ENCODE measurements at places on chromosomes 3 and 15.

- no peak for DNase-seq
Observed at GRCh38 chr3:137134431-137134830, 176.6 kb downstream of the IL20RB start.

- no peak for DNase-seq
Observed at GRCh38 chr3:20186600-20187004, 596 bp upstream of the SGO1 start.

DNA sequence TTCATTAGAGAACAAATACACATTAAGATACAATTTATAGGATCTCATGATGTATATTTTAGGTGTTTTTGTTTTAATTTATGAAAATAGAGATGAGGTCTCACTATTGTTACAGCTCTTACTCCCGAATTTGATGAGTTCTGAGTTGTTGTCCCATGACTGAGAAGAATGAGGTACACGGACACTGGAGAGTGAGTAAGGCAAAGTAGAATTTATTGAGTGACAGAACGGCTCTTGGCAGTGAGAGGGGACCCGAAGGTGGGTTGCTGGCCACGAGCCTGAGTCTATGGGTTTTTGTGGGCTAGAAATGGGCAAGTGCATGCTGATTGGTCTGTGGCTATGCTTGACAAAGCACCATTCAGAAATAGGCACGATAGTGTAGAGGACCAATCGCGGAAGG, 3.1 kb upstream of the RNF168 start:
- DNase-seq: no peak

DNA sequence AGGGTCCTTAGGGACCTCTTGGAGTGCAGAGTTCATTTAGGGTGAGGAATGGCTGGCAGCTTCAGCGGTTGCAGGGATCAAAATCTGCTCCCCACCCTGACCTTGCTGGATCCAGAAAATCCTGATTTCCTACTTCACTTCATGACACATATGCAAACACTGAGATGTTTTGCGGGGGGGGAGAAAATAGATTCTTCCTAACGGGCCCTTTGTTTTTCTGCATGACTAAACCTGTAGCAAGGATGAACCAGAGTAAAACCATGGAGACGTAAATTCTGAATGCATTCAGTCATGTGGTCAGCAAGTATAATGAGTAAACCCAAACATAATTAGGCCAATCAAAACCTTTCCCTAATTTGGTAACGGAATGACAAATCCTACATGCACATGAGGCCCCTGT, 20.0 kb upstream of the RBP1 start:
- no peak for DNase-seq

- no peak for DNase-seq
Observed at GRCh38 chr3:42769477-42770131, 3.4 kb downstream of the CCDC13 start.

DNA sequence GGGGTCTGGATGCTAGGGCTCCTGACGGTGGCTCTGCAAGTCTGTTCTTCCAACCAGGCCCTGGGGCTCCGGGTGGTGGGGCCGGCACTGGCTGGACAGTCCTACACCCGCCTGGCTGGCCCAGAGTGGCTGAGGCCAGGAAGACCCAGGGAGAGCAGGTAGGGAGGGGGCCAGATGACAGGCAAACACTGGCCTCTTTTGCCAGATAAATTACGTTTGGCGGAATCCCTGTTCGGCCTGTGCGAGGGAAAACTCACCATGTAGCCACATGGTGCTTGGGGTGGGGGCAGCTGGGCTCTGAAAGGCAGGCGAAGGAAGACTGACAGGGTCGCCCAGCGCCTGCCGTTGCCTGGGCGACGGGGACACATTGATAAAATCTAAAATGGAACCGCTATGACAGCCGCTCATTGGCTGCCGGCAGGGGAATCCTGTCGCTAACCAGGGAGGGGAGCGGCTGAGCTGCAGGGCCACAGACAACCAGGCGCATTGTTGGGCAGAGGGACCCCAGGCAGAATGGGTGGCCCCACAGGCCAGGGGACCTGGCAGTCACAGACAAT, 30.4 kb downstream of the IQSEC1 start:
- DNase-seq: no peak

- no peak for DNase-seq
Observed at GRCh38 chr3:116198087-116198486, 247.2 kb downstream of the LSAMP start.

DNA sequence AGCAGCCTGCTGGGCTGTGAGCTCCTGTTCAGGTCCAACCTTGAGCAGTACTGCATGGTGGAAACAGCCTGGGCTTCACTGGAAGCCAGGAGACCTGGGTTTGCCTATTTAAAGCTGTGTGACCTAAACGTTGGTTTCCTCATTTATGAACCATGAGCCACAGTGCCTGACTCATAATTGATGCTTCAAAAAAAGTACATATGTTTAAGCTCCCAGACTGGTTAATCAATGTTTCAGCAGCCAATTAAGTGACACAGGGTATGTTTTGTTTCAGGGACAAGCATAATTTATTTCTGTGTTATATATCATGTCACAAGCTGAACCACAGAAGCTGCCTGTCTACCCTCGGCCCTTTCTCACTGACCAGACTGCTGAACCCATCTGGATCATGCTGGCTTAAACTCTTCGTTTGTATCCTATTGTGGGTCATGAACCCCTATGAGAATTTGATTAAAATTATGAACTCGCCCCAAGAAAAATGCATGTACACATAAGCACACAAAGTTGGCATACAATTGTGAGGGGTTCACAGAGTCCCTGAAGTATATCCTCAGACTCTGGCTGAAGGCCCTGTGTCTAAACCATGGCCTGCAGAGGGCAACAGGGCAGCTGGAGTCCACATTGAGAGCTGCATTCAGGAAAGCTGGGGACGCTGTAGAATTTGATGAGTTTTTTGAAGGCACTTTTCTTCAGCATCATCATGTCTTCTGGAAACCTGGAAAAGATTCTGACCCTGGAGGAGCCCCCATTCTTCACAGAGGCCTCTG, 23.7 kb downstream of the HDC start:
- no peak for DNase-seq

DNA sequence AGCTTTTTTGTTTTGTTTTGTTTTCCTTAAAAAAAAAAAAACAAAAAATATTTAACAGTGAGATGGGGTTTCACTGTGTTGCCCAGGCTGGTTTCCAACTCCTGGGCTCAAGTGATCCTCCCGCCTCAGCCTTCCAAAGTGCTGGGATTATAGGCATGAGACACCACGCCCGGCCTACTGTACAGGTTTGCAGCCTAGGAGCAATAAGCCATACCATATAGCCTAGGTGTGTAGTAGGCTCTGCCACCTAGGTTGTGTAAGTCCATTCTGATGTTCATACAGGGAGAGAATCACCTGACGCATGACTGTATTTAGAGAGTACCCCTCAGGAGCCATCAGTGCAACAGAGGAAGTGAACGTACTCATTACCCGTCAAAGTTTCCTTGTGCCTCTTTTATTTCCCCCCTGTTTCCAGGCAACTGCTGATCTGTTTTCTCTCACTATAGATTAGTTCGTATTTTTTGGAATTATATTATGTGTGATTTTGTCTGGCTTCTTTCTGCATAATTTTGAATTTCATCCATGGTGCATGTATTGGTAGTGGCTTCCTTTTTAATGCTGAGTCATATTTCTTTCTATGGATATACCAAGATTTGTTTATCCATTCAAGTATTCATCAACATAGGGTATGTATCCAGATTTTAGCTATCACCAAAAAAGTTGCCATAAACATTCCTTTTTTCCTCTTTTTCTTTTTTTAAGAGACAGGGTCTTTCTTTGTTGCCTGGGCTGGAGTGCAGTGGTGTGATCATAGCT, 9.9 kb downstream of the ACAD9 start:
- no peak for DNase-seq

- DNase-seq: no peak
Observed at GRCh38 chr3:53486961-53487654, 7.3 kb upstream of the CACNA1D start.

- no peak for DNase-seq
Observed at GRCh38 chr3:128532012-128532983, 39.3 kb upstream of the GATA2 start.

DNA sequence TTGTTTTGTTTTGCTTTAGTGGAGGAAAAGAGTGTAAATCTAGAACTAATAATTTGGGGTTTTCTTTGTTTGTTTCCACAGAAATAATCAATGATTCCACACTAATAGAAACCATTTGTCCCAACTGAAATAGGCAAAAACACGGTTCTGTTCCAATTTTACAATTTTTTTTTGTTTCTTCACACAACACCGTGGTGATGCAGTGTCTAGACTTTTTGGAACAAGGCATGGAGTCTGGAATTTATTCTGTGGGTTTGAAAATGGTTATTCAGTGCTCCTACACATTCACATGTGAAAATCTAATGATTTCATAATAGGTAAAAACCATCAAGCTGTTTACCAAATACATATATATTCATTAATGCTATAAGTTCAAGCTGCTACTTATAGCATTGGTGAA, 629.0 kb upstream of the TGFBR2 start:
- no peak for DNase-seq

DNA sequence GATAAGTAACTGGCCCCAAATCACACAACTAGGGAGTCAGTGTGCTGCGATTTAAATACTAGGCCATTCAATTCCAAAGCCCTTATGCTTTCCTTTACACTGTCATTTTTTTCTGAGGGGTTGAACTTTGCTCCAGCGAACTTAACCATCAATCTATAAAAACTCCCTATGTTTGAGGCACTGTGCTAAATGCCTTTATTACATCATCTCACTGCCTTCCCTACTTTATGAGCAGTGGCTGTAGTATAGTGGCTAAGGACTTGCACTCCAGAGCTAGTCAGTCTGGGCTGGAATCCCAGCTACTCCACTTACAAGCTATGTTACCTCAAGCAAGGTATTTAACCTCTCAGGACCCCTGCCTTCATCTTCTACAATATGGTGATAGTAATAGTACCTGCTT, 26.9 kb upstream of the WDR72 start:
- no peak for DNase-seq

DNA sequence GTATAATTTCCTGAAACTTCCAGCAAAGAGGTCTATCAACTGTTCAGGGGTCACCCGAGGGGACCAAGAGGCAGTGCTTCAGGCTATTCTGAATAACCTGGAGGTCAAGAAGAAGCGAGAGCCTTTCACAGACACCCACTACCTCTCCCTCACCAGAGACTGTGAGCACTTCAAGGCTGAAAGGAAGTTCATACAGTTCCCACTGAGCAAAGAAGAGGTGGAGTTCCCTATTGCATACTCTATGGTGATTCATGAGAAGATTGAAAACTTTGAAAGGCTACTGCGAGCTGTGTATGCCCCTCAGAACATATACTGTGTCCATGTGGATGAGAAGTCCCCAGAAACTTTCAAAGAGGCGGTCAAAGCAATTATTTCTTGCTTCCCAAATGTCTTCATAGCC, 6.8 kb downstream of the GCNT3 start:
- no peak for DNase-seq

DNA sequence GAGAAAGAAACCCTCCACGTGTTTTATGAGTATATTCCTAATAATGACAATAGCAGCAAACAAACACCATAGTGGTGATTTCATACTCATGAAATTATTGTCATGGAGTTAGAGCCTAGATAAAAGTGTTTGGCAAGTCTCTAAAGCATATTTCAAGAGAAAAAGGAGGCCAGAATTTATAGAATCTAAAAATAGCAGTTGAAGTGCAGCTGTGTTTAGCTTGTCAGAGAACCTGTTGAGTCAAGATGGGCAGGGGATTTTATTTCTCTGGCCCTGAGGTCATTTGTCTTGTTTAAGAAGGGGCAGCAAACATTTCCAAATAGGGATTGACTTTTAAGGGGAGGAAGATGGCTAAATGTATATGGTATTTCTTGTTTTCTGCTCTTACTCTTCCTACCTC, 279.6 kb upstream of the CTDSPL start:
- DNase-seq: no peak

DNA sequence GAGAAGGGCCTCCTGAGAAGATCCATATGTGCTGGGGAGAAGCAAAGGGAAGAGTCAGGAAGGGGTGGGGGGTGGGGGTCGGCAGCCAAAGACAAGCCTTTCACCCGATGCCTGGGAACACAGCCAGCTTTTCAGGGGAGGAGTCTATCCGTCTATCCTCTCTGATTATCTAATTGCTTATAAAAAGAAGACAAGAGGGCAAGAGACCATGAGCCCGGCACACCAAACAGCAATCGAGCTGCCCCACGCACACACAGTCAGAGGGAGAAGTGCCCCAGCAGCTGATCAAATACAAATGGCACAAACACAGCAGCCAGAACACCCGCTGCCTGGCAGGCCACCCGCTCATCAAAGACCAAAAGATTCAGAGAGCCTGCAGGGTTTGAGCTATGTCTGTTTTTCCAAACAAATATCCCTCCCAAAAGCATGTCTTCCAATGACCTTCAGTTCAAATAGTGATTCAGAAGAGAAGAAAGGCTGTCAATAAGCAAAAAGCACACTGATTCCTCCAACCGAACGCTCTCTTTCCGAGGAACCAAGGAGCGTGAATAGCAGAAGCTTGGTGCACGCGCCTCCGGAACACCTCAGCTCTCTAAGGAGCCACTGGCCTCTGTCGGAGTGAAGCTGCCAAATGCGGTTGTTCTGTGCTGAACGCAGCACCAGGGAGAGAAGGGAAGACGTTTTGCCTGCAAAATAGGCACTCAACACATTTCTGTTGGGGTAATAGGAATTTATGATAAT, 419.2 kb downstream of the OCA2 start:
- no peak for DNase-seq

- DNase-seq: no peak
Observed at GRCh38 chr3:128073185-128073725, 21.0 kb downstream of the SEC61A1 start.

DNA sequence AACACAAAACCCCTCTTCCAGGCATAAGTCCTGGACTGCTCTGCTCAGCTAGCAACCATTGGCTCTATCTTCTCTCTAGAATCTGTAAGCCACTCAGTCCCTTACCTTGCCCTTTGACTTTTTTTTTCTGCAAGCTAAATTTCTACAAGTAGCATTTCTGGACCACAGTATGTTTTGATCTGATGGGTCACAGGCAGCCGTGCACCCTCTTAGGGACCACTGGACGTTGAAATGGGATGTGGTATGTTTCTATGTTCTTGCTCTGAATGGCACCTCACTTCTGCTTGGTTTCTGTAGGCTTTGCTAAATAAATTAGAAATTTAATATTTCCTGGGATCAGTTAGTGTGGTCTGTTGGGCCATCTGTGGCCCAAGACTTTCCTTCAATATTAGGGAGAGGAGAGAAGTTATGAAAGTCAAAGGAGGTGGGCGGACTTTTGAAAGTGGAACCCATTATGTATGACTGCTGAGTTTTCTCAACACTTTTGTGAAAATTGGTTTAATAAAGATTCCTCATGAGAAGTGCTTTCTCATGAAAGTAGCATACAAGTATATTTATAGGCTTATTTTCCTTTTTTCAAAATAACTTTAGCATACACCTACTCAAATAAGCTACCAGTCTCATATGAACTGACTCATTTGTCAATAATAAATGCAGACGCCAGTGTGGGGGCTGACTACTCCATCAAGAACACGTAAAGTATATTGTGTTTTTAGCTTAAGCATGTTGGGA, 18.4 kb upstream of the TIPARP start:
- DNase-seq: no peak

Measured in stimulated activated CD4-positive, alpha-beta T cell treated with anti-CD3 and anti-CD28 coated beads, Interleukin-15, amount 100 ng/mL, for 24 hours (primary cell).